ENCODE measurements at places on chromosomes 6 and 20.

DNA sequence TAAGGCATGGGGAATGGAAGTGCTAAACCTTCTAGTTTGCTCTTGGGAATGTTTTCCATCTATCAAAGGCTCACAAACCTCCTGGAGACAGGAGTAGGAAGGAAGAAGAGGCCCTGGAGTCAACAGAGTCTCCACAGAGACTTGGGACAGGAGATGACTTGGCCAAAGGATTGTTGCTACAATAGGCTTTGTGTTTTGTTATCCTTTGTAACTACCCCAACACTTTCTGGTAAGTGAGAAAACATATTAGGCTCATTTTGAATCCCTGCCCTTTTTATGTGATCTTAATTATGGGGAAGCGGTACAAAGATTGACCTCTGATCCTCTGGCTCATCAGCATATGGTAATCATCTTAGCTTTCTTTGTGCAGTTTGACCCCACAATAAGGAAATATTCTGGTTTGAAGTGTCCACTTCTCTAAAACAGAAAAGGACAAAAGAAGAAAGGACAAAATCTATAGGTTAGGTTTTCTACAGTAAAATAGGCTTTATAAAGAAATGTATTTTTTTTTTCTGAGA is 24.1 kb upstream of the GTF3C6 start:
- DNase-seq: no peak

DNA sequence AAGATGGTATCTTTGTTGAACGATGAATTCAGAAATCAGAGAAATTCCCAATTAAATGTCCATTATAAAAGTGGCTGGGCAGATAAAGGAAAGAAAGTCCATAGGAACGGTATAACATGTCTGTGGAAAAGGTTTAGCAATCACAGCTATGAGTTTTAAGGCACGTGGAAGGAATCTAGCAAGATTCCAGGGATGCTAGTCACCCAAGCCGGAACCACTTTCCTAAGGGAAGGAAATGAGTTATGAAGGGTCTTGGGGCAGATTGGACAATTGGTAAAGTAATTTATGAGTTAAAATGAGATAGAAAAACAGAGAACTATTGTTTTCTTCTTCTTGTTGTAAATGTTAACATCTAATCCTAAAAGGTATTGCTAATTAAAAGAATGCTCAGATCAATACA is 384.8 kb downstream of the ADGRB3 start:
- no peak for DNase-seq

DNA sequence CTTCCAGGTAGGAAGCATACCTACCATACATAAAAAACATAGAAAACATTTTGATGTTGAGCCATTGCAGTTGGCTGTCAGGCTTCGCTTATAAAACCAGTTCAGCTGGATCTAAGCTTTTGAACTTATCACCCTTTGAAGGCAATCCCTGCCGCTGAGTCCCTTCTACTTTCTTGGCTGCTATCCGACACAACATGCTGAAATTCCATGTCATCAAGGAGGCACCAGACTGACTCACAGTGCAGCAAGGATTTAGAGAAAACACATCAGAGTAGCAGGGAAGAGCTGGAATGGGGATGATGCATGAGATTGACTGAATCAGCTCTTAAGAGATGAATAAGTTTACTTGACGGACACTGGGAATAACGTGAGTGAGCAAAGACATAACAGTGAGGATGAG is 135.0 kb upstream of the MAN1A1 start:
- no peak for DNase-seq

- peak; percentile 59 for DNase-seq
These were observed 29.3 kb downstream of the NSFL1C start for GRCh38 chr20:1437235-1437904.

DNA sequence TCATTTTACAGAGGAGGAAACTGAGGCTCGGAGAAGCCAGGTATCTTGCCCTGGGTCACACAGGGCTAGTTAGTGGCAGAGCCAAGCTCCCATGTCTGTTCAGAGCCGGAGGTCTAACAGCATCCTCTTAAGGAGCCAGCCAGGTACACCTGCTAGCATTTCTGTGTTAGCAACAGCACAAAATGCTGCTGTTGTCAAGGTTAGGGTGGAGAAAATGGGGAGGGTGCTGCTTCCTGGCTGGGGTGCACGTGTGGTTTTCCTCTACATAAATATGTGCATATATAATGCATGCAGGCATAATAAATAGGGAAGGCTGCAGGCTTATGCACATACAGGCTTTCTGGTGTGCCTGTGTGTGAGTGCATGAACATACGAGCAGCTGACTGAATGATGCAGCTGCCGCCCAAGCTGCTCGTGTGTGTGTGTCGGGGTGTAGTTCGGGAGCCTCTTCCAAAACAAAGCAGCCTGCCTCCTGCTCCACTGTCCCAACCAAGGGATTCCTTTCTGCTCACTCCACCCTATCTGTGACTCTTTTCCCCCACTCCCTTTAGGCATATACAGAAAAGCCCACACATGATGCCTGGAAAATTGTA is 86.6 kb downstream of the CD40 start:
- no peak for DNase-seq

- peak; percentile 59 for DNase-seq
These were observed 2.1 kb upstream of the PERP start for GRCh38 chr6:138109042-138109997.
